ENCODE measurements at places on chromosomes 16 and 17. TPM values are rescaled to one million over a fixed set of nuclear protein-coding genes. Genes with fewer than 3 reads are reported as not detected.

The GUCY2D gene
- not detected for total RNA-seq

The TRPV3 gene
- total RNA-seq, result not detected

The EMP2 gene
- total RNA-seq, result 110 TPM

The TNFSF13 gene
- total RNA-seq, result 40.5 TPM

DNA sequence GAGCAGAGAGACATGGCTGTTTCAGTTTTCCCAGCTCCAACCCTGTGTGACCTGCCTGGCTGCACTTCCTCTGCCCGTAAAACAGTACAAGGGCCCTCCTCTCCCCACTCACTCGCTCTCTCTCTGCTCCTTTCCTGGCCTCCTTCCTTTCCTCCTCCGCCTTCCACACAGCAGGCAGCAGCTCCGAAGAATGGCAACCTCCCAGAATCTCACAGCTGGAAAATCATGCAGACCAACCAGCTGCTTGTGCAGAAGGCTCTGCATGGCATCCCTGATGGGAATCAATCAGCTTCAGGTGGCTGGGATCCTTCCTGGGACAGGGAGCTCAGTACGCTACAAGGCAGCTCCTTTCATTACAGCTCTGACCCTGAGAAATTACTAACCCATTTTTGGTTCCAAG lies 27.4 kb downstream of the TMEM132E start:
- no peak for DNase-seq

GRCh38 chr16:56145369-56145768 lies 45.9 kb upstream of the GNAO1 start:
- DNase-seq, result no peak

DNA sequence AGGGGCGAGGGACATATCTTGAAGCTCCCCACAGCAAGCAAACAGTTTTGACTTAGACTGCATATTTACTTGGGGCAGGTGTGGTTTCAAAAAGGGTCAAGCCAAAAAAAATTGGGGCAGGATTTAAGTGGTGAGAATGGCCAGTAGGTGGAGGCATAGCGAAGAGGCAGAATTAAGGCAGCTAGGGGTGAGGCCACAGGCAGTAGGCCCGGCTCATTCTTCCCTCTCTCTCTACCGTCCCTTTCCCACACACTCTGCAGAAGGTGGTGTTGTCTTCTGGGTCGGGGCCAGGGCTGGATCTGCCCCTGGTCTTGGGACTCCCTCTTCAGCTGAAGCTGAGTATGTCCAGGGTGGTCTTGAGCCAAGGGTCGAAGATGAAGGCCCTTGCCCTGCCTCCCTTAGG lies 2.6 kb downstream of the SHBG start:
- no peak for DNase-seq

- DNase-seq, result no peak
Observed at GRCh38 chr17:45292696-45293412, 24.0 kb downstream of the MAP3K14 start.

DNA sequence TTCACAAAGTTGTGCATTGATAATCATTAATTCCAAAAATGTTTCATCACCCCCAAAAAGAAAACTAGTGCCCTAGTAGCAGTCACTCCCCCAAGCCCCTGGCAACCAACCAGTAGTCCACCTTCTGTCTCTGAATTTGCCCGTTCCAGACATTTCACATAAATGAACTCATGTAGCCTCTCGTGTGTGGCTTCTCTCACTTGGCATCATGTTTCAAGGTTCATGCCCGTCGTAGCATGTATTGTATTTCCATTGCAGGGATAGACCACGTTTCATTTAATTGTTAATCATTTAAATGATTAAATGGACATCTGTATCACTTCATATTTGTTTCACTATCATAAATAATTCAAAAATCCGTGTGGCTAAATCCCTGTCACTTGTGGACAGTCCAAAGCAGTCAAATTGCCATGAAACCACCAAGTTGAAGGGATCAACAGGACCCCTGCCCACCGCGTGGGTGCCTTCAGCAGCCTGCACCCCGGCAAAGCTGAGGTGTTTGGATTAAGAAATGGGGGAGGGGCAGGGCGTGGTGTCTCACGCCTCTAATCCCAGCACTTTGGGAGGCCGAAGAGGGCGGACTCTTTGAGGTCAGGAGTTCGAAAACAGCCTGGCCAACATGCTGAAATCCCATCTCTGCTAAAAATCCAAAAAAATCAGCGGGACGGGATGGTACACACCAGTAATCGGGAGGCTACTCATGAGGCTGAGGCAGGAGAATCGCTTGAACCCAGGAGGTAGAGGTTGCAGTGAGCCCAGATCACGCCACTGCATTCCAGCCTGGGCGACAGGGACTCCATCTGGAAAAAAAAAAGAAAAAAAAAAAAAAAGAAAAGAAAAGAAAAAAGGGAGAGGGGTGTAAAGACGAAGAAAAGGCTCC lies 8.7 kb upstream of the FLYWCH2 start:
- DNase-seq, result no peak

- DNase-seq, result no peak
Observed at GRCh38 chr17:7355053-7355452, at the start of gene TMEM95. TSS of gene TMEM95 (plus strand) at chr17:7355156. CDS start at chr17:7355205, 49 bp downstream.

DNA sequence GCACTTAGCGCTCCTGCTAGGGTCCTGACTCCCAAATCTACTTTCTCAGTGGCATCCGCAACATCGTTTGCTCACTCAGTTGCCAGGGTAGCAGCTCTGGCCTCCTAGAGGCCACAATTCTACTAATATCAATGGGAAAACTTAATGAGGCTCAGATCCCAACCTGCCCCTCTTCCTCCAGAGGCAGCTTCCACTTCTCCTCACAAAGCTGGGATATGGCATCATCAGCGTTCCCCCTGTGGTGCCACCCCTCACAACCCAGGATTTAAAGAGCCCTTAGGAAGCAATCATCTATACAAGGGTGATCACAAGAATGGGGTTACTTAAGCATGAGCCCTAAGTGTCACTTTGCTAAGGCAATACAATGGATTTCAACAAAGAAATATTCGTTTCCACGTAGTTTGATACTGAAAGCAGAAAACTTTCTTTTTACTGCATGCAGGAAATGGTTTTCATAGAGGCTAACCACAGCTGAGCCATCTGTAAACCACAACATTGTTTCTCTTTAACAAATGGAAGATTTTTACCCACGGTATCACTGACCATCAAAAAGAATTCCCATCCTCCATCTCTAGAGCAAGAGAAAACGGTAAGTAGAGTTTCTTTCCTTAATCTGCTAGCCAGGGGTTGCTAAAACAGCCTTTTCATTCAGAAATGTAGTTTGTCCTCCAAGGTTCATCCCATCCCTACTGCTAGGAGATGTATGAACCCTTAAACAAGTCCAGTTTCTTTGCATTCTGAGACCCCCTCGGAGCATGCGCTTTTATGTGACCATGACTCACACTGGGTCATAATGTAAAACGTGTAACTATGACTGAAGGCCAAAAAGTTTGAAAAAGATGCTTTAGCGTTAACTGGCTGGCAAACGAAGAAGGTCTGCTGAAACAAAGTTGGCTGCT lies 68.3 kb upstream of the BCAR1 start:
- no peak for DNase-seq

DNA sequence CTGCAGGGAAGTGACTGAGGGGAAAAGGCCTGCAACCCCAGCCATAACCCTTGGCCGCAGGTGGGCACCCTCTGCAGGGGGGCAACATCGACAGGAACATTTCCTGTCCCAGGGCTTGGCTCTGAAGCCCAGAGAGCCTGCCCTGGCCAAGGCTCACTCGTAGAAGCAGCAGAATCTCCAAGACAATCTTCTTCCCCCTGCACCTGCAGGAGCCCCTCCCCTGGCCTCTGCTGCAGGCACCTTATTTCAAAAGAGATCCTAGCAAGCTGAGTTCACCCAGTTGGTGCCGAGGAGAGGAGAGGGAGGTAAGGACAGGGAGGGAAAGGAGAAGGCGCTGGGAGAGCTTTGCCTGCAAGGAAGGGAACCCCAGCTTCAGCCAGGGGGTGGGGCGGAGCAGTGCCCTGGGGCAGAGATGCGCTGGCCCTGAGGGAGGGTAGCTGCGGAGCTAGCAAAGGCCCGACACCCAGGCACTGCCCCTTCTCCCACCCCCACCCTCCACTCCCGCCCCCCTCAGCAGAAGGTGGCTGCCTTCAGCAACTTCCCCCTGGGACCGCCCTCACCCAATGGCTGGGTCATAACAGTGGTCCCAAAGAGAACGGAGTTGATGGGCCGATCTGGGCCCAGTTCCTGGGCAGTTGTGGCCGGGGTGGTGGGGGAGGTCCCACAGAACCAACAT lies 104.3 kb upstream of the TNRC6C start:
- no peak for DNase-seq

GRCh38 chr16:78128913-78129312 lies 29.5 kb downstream of the WWOX start:
- DNase-seq, result no peak

DNA sequence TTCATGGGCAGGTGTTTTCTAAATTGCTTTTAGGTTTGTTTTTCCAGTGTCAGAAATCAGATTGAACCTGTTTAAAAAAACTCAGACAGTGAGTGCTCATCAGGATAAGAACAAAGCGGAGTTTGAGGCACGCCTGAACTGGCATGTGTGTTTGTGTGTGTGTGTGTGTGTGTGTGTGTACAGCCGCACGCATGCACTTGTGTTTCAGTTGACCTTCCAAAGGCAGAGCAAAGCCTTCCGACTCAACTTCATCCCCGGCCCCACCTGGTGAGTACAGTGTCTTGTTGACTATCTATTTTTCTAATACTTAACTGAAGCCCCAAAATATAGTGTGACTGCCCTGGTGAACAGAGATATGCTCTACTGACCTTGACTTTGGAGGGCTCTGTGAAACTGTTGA lies 225.1 kb downstream of the IRX3 start:
- DNase-seq, result no peak

GRCh38 chr17:8397636-8398035 lies at the start of gene RNF222:
TSS of gene RNF222 (minus strand) at chr17:8397827. CDS start at chr17:8393461, 4,366 bp downstream.
- DNase-seq, result no peak

DNA sequence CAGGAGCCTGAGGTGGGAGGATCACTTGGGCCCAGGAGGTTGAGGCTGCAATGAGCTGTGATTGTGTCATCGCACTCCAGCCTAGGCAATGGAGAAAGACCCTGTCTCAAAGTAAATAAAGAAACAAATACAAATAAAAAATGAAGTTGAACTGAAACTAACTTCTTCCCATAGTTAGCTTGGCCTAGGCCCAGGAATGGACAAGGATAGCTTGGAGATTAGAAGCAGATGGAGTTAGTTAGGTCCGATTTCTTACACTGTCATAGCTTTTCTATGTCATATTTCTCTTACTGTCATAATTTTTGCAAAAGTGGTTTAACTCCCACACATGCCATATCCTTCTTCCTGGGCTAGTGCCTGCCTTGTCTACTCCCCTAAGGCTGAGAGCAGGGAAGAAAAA lies 154.7 kb upstream of the CACNG3 start:
- no peak for DNase-seq

GRCh38 chr17:6913608-6914443 lies 82.0 kb upstream of the ALOX12 start:
- DNase-seq, result peak; percentile 12

DNA sequence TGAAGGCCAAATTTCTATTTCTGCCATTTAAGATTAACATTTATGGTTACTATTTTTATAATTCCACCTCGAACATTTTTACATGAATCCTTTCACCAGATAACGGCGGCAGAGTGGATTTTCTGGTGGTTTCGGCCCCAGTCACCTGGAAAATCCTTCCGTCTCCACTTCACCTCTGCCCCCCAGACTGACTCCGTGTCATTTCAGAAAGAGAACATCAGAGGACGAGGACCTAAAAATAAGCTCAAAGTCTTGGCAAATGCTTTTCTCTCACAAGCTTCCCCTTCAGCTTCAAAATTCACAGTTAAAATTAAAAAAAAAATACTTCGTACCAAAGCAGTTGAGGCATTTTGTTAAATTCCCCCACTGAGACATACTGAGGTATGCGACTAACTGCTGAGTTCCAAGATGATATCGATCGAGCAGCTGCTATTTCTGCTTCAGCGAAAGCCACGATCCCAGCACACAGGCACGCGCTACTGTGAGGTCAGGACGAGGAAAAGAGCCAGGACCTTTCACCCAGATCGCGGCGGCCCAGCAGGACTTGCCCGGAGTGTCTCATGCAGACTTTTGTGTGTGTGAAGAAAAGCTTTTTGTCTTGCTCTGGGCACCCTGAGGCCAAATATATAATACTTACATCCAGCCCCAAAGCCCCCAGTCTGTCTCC lies 36.8 kb downstream of the ASPA start:
- no peak for DNase-seq

GRCh38 chr17:65926599-65926998 lies 265.3 kb downstream of the CEP112 start:
- DNase-seq, result no peak

GRCh38 chr16:4601864-4602186 lies 12.9 kb downstream of the UBALD1 start:
- DNase-seq, result no peak

DNA sequence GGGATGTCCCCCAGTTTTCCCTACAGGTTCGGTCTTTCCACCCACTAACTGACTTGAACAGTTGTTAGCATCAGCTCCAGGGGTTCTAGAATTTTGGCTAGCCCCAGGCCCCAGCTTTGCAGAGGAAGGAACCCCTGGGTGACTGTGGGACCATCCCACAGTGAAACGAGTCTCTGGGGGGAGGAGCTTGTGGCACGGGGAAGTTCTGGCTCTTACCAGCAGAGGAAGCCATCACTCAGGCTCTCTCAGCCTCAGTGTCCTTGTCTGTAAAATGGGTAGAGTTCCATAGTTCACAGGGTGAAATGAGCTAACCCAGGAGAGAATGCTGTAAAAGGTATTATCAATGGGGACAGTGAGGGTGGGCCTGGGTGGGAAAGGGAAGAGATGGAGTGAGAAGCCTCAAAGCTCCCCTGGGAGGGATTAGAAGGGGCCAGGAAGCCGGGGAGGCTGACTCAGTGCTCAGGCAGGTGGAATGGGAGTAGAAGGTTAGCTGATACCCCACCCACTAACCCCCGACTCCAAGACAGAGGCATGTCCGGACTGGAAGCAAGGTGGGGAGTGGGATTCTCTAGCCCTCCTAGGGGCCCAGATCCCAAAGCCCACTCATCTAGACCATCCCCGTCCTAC lies 30.9 kb upstream of the CDC42EP4 start:
- DNase-seq, result no peak

DNA sequence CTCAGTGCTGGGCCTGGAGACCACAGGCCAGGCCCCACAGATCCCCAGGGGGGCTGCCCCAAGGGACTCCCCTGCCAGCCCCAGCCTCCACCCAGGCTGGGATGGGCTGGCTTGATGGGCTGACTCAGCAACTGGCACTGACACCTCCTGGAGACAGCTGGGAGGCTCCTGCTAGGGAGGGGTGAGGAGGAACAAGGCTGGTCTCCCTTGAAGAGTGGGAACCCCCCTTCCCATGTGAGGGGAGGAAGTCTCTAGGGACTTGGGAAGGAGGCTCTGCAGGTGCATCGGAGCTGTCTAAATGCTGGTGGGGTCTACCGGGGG lies 10.4 kb downstream of the NHERF1 start:
- DNase-seq, result no peak

DNA sequence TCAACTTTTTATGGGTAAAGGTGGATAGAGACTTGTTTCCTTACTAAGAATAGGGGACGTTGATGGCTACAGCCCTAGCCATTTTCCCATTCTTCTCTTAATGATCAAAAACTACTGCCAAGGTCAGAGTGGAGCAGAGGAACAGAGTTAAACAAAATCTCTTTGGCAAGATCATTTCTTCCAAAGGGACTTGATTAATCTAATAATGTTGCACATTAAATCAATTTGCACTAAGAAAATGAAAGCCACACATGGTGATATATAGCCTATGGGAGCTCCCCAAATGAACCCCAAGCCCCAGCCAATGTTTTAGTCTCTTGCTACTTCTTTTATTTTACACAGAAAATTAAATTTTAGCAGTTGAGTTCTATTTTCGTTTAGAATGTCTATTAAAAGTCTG lies 954.5 kb upstream of the SOX9 start:
- no peak for DNase-seq

Measured in thoracic aorta (tissue), 2 donors.